Placental pericyte (primary cell): ENCODE measurements at places on chromosomes 1 and 21. TPM values are rescaled to one million over a fixed set of nuclear protein-coding genes. Genes with fewer than 3 reads are reported as not detected.

The CLDN14 gene
- 0.29 TPM in 1 of 2 replicates, not detected in the other for total RNA-seq

The NUCKS1 gene
- 84.7 and 185 TPM in 2 replicates for total RNA-seq

The TMCC2 gene
- total RNA-seq, result 3.9 and 5.7 TPM in 2 replicates

The METTL13 gene
- total RNA-seq, result 14.2 and 23.9 TPM in 2 replicates

The ICOSLG gene
- 0.57 and 1.1 TPM in 2 replicates for total RNA-seq

The ALDH4A1 gene
- total RNA-seq, result 10.9 and 24.3 TPM in 2 replicates

The RUNX3 gene
- total RNA-seq, result not detected in 2 replicates

The SLC5A9 gene
- total RNA-seq, result not detected in 2 replicates

The TFAP2E gene
- under 0.01 TPM in 1 of 2 replicates, not detected in the other for total RNA-seq

The EIF2D gene
- 49.5 and 57.1 TPM in 2 replicates for total RNA-seq
